ENCODE measurements at places on chromosomes 1 and 21. TPM values are rescaled to one million over a fixed set of nuclear protein-coding genes. Genes with fewer than 3 reads are reported as not detected.

DNA sequence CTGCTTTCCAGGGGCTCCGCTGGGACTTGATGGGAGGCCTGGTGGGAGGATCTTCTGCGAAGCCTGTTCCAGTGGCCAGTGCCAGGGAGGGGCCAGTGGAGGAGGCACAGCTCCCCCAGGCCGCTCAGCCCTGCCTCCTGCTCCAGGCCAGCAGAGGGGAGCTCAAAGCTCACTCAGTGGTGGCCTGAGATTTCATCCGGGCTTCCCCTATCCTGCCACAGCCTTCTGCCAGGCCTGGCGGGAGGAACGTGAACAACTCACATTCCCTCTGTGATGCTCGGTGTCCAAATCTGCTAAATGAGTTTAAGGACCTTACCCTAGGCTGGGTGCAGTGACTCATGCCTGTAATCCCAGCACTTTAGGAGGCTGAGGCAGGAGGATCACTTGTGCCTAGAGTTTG, 3.3 kb downstream of the CLCNKB start:
- H3K4me1 ChIP-seq: peaks cover 10% of the 10 kb centered on the region
- no peak overlapping the region for H3K27ac ChIP-seq
- no peaks in the 10 kb centered on the region for H3K36me3 ChIP-seq
- H3K4me3 ChIP-seq: no peak overlapping the region
- DNase-seq: no peak

The CHI3L2 gene
- 25.6 TPM for total RNA-seq

The OR2T29 gene
- total RNA-seq: 0.77 TPM

DNA sequence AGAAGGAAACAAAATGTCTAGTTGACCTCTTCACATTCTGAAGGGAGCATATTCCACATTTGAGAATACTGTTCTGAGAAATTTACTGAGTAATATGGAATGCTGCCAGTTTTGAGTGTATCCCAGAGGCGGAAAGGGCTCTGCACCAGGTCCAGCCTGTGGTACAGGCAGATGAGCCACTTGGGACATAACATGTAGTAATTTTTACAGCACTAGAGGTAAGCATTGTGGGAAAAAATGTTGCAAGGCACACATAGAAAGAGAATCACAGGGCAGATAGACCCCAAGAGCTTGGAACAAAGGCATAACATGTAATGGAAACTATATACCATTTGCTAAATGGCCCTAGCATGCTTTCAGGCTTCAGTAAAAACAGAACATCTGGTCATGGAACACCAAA, 228.5 kb downstream of the USH2A start:
- H3K4me1 ChIP-seq: no peaks in the 10 kb centered on the region
- DNase-seq: no peak
- H3K27ac ChIP-seq: no peak overlapping the region
- no peaks in the 10 kb centered on the region for H3K36me3 ChIP-seq
- no peaks in the 10 kb centered on the region for H3K27me3 ChIP-seq
- H3K4me3 ChIP-seq: no peak overlapping the region

DNA sequence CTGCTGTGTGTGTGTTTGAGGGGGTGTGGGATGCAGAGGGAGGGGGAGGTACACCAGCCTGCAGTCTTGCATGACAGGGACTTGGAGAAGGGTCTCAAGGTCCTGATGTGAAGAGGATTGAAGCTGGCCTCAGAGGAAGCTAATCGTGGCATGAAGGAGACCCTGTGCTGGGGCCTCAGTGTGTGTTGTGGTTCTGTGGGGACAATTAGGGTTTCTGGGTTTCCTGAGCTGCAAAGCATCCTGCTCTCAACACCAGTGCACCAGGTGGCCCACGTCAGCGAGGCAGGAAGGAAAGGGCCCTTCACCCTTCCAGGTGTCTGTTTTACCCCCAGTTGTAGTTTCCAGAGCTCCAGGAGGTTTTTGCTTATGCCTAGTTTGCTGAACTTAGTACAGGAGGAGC, 52.8 kb downstream of the TENT5C start:
- peak overlapping the region; percentile 69 for H3K27ac ChIP-seq
- H3K36me3 ChIP-seq: no peaks in the 10 kb centered on the region
- peaks cover 62% of the 10 kb centered on the region for H3K4me1 ChIP-seq
- no peak overlapping the region for H3K4me3 ChIP-seq
- H3K27me3 ChIP-seq: no peaks in the 10 kb centered on the region

The VWA5B1 gene
- total RNA-seq: not detected

The FRRS1 gene
- total RNA-seq: 2.5 TPM

The RHBG gene
- 0.67 TPM for total RNA-seq

- H3K36me3 ChIP-seq: no peaks in the 10 kb centered on the region
- peak overlapping the region; percentile 62 for H3K27ac ChIP-seq
- no peaks in the 10 kb centered on the region for H3K27me3 ChIP-seq
- peak; percentile 51 for DNase-seq
- no peaks in the 10 kb centered on the region for H3K4me1 ChIP-seq
Observed at GRCh38 chr1:25066731-25067517, 136.8 kb upstream of the RUNX3 start.

- peak overlapping the region; percentile 7 for H3K4me3 ChIP-seq
- no peaks in the 10 kb centered on the region for H3K36me3 ChIP-seq
- no peak for DNase-seq
- H3K27ac ChIP-seq: no peak overlapping the region
- H3K27me3 ChIP-seq: no peaks in the 10 kb centered on the region
Observed at GRCh38 chr1:45864167-45865106, 61.0 kb downstream of the MAST2 start.

DNA sequence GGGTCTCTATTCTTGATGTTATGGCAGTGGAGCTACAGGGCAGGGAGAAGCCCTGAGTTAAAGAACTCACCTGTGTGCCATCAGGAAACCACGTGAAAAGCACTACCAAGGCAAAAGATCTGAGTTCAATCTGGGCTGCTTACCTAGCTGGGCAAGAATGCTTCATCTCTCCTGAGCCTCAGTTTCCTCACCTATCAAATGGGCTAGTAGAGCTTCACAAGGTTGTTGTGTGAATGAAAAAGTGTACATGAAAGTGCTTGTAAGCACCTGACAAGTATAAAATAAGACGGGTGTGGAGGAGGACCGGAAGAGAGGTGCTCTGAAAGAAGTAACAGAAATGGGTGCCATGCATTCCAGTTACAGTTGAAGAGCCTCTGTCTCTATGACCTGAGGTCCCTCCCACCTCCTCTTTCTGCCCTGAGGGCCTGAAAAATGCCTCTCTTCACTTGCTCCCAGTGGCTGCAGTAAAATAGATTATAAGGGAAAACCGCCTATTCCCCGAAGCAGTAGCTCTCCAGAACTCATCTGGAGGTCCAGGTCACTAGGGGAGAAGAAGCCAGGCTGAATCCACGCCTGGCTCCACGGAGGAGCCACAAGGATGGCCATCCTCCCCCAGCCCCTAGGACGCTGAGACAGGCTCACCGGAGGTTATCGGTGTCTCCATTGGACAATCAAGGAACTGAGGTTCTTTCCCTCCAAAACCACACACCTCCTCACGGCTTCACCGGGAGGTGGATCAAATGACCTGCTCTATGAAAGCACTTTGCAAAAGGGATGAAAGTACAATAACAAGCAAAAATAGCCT, 1.4 kb downstream of the GPR161 start:
- DNase-seq: no peak
- H3K27me3 ChIP-seq: peaks cover 6% of the 10 kb centered on the region

GRCh38 chr21:45644041-45644906, 749 bp downstream of the PCBP3 start:
- H3K4me3 ChIP-seq: peak overlapping the region; percentile 56
- peaks cover 46% of the 10 kb centered on the region for H3K4me1 ChIP-seq
- no peaks in the 10 kb centered on the region for H3K36me3 ChIP-seq
- H3K27ac ChIP-seq: peak overlapping the region; percentile 89
- peaks cover 30% of the 10 kb centered on the region for H3K27me3 ChIP-seq

DNA sequence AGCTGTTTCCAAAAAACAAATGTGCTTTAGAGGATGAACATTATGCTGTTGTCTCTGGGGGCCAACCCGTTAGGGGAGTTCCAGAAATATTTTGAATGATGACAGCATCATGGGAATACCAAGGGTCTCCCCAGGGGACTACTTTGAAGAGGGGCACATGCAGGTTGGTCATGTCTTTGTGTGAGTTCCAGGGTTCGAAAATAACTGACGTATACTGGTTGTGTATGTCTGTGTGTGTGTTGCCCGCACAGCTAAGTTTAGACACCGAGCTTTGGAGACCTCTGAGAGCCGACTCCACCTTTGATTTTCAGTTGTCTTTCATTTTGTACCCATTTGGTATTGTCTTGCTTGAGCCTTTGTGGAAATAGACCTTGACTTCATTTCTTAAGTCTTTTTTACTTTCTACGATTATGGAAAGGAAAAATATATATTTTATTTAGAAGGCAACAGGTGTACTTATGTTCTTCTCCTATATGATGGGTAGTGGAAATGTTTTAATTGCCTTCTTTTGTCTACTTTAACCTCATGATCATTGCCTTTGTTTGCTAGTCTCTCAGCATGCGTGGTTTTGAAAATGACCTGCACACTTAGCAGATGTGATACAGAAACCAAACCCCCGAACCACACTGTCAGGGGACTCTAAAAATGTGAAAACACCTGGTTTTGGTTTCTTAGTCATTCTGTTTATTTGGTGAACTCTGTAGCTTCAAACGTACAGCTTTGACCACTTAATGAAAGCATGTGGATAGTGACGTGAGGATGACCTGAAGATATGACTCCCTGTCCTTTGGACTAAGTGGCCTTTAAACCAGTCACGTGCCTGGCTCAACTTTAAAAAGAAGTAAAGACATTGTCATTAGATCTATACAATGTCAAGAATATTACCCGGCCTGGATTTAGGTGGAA, 56.5 kb downstream of the GALNT2 start:
- no peaks in the 10 kb centered on the region for H3K27me3 ChIP-seq
- DNase-seq: no peak
- H3K27ac ChIP-seq: peak overlapping the region; percentile 75
- H3K36me3 ChIP-seq: no peaks in the 10 kb centered on the region
- peaks cover 89% of the 10 kb centered on the region for H3K4me1 ChIP-seq

The DNASE2B gene
- 0.94 TPM for total RNA-seq

The FCN3 gene
- total RNA-seq: 7.7 TPM

DNA sequence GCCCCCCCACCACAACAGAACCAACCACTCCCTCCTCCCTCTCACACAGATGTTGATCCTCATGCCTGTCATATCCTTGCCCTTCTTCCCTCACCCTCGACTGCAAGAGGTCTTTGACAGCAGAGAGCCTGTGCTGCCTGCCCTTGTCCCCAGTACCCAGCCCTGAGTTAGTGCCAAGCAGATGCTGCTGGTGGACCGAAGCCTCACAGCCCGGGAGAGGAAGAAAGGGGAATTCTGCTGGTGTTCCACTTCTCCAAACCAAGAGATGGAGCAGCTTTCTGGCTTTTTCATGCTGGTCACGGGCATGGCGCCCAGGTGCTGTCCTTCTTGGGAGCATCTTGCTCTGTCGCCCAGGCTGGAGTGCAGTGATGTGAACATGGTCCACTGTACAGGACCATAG, 69.1 kb downstream of the SLC66A1 start:
- no peak overlapping the region for H3K4me3 ChIP-seq
- H3K4me1 ChIP-seq: peaks cover 25% of the 10 kb centered on the region
- H3K36me3 ChIP-seq: peaks cover 100% of the 10 kb centered on the region
- H3K27me3 ChIP-seq: no peaks in the 10 kb centered on the region
- no peak for DNase-seq

GRCh38 chr21:15210235-15210678, 145.5 kb upstream of the NRIP1 start:
- H3K4me1 ChIP-seq: peaks cover 47% of the 10 kb centered on the region
- no peaks in the 10 kb centered on the region for H3K36me3 ChIP-seq
- DNase-seq: peak; percentile 73
- no peaks in the 10 kb centered on the region for H3K27me3 ChIP-seq
- H3K27ac ChIP-seq: no peak overlapping the region

The MPL gene
- 1.4 TPM for total RNA-seq

DNA sequence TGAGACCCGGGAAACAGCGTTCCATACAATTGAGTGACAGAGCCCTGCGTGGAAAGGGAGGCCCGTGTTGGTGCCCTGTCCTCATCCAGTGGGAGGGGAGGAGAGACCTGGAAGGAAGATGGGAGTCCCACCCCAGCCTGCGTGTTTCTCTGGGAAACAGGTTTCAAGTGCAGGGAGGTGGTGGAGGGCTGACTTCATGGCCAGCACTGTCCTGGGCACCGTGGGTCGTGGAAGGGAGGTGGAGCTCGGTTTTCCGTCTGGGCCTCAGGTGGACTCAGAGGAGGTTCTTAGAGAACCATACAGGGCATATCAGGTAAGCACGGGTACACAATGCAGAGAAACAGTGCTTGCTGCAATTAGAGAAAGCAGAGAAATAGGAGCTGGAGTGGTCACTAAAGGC, 222.6 kb downstream of the CAMTA1 start:
- no peak overlapping the region for H3K4me3 ChIP-seq
- no peak overlapping the region for H3K27ac ChIP-seq
- DNase-seq: peak; percentile 55
- no peaks in the 10 kb centered on the region for H3K27me3 ChIP-seq
- no peaks in the 10 kb centered on the region for H3K36me3 ChIP-seq
- H3K4me1 ChIP-seq: no peaks in the 10 kb centered on the region

The TPTE gene
- not detected for total RNA-seq

The JMJD4 gene
- total RNA-seq: 19.3 TPM

DNA sequence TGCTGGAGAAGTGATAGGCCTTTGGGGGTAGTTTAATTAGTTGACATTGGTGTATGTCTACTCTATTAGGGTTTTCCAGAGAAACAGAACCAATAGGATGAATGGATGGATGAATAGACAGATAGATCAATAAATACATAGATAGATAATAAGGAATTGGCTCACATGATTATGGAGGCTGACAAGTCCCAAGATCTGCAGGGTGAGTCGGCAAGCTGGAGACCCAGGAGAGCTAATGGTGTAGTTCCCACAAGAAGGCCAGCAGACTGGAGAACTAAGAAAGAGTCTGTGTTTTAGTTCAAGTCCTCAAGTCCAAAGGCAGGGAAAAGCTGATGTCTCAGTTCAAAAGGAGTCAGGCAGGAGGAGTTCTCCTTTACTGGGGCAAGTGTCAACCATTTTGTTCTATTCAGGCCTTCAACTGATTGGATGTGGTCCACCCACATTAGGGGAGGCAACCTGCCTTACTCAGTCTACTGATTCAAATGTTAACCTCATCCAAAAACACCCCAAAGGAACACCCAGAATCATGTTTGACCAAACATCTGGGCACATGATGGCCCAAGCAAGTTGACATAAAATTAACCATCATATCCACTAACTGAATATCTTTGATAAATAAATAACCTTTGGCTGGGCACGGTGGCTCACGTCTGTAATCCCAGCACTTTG, 4.5 kb upstream of the SDE2 start:
- H3K4me3 ChIP-seq: peak overlapping the region; percentile 57
- no peak for DNase-seq
- peaks cover 40% of the 10 kb centered on the region for H3K4me1 ChIP-seq
- H3K27me3 ChIP-seq: no peaks in the 10 kb centered on the region
- peak overlapping the region; percentile 98 for H3K27ac ChIP-seq
- no peaks in the 10 kb centered on the region for H3K36me3 ChIP-seq

The FCRL4 gene
- 3.8 TPM for total RNA-seq

The GBP4 gene
- 41.6 TPM for total RNA-seq

GRCh38 chr1:216805233-216805632, 82.0 kb upstream of the ESRRG start:
- no peak for DNase-seq
- no peaks in the 10 kb centered on the region for H3K4me1 ChIP-seq
- H3K27me3 ChIP-seq: no peaks in the 10 kb centered on the region
- no peak overlapping the region for H3K27ac ChIP-seq
- no peaks in the 10 kb centered on the region for H3K36me3 ChIP-seq
- no peak overlapping the region for H3K4me3 ChIP-seq

GRCh38 chr21:42091899-42092508, 20.9 kb downstream of the UMODL1 start:
- H3K27ac ChIP-seq: no peak overlapping the region
- H3K4me1 ChIP-seq: peaks cover 8% of the 10 kb centered on the region
- H3K4me3 ChIP-seq: no peak overlapping the region
- H3K36me3 ChIP-seq: no peaks in the 10 kb centered on the region
- peak; percentile 74 for DNase-seq

- DNase-seq: no peak
- H3K4me3 ChIP-seq: no peak overlapping the region
- H3K27ac ChIP-seq: no peak overlapping the region
- no peaks in the 10 kb centered on the region for H3K27me3 ChIP-seq
- peaks cover 69% of the 10 kb centered on the region for H3K4me1 ChIP-seq
- no peaks in the 10 kb centered on the region for H3K36me3 ChIP-seq
Observed at GRCh38 chr1:111487133-111487532, 13.3 kb downstream of the C1orf162 start.
